ENCODE measurements at places on chromosomes 3 and 15.

GRCh38 chr3:21434310-21434709 is 316.7 kb downstream of the ZNF385D start:
- DNase-seq = no peak

DNA sequence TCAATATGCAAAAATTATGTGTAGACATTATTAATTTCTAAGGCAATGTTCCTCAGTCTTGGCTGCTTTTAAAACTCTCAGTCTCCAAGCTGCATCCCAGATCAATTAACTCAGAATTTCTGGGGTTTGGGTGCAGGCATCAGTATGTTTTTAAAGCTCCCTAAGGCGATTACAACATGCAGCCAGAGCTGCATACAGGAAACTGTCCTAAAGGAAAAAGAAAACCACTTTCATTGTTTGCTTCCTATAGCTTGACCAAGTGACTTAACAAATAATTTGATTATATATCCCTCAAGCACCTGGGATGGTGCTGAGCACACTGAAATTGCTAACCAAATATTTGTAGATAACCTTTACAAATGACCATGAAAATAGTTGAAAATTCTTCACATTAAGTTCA is 194.7 kb downstream of the DTWD1 start:
- DNase-seq = no peak

GRCh38 chr15:59349680-59350420 is 22.8 kb downstream of the MYO1E start:
- no peak for DNase-seq

- DNase-seq = no peak
These were observed 26.0 kb downstream of the TARS3 start for GRCh38 chr15:101698314-101698713.

- no peak for DNase-seq
These were observed 64.4 kb downstream of the CCDC54 start for GRCh38 chr3:107441617-107442016.

DNA sequence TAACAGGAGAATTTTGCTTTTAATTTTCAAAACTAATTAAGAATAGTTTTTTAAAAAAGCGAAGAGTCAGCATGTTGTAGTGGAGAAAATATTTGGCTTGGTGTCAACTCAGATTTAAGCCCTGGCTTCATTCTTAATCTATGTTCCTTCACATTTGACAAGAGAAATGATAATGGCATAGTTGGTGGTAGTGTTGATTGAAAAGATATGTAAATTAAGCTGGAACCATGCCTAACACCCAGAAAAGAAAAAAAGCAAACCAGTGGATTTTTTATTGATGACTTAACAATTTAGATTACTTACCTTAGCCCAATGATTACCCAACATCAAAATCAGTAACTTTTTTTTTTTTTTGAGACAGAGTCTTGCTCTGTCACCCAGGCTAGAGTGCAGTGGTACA is 27.4 kb downstream of the TCAIM start:
- no peak for DNase-seq

DNA sequence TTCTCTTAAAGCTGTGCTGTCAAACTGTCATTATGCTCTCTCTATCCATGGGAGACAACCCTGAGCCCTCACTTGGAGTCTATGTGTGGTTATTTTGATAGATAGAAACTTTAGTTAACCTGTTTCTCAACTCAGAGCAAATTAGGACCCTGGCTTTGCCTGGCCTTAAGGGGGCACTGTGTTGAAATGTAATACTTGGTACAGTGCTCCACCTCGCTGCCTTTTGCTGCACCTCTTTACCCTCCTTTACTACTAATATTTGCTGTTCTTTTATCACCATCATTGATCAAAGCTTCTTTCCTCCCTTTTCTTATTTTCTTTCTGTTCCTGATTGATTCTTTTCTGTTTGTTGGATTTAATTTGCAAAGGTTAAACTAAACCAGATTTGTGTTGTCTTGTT is 34.3 kb downstream of the STT3B start:
- peak; percentile 49 for DNase-seq

DNA sequence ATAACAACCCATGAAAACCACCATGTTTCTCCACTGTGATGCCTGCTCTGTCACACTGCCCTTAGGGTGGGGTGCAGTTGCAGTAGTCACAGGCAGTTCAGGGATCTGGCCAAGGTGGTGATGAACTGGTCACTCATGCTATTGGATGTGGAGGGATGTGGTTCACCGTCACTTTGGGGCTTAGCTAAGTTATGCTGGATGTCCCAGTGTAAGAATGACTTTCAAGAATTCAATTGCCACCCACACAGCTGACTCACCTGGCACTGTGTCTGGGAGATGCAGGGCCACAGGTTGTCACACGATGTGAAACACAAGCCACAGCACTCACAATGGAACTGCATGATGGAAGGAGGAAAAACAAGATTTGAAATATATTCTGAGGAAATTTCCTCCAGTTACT is 146.1 kb upstream of the CTNNB1 start:
- no peak for DNase-seq

DNA sequence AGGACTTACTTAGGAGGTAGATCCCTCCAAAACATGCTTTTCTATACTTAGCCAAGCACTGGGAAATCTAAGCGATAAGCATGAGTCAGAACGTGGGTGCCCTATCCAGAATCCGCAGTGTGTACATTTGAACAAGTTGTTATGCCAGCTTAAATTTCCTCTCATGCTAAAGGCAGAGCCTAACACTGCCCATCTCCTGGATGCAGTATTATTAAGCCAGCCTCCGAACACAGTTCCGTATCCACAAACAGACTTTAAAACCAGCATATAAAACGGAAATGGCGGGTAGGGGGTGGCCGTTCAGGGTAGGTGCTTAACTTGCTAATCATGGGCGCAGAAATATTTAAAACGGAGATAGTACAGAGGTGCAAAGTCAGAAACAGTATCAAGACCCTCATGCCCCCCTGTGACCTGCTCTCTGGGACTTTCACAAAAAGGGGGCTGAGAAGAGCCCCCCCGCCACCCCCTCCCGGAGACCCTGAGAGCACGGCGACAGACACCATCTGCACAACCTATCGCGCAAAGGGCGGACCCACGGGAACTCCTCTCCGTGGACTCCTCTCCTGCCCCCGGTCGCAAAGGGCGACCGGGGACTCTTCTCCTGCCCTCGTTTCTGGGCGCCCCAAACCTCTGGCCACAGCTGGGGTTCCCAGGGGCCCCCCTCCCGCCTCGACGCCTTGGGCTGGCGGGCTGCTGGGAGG is 889 bp upstream of the LRRIQ4 start:
- DNase-seq = no peak

GRCh38 chr3:53287131-53287629 is 31.4 kb upstream of the TKT start:
- no peak for DNase-seq

GRCh38 chr3:15899388-15899787 is 101.6 kb upstream of the ANKRD28 start:
- DNase-seq = no peak

DNA sequence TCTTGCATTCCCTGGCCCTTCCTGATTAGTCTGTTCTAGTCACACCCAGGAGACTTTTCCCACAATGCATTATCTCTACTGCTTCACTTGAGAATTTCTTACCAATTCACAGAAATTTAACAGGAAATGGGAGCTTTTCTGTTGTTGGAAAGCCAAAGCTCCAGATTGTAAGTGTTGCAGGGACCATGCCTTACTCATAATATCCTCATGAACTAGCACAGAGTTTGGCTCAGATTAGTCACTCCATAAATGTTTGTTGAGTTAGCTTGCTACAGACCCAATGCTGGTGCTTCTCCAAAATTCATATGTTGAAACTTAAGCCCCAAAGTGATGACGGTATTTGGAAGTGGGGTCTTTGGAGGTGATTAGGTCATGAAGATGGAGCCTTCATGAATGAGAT is 232.6 kb downstream of the GAP43 start:
- no peak for DNase-seq

DNA sequence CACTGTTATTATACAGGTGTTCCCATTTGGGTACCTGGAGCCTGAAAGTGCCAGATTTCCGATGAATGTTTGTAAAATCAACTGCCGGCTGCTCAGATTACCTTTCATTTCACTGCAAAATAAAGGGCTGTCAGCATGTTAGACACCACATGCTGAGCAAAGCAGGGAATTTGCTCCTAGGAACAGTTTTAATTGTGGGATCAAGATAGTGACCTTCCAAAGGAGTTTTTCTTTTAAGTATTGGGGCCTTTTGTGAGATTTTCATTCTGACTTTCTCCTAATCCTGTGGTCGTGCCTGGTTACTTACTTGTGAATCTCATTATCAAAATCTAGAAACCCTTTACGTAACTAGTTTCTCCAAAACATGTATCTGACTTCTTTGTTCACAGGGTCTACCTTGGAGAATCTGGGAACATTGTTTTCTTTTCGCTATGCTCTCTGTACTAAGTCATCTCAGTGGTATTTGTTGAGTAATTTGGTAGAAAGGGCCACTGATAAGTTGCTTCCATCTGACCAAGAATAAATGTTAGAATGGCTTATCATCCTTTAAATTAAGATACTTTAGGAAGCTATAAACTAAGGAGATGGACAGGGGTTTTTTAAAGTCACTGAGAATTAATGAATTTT is 40.8 kb upstream of the LRTM1 start:
- DNase-seq = no peak

GRCh38 chr3:127736801-127737539 is 64.2 kb downstream of the ABTB1 start:
- DNase-seq = no peak

GRCh38 chr3:56862352-56863062 is 60.8 kb upstream of the ARHGEF3 start:
- DNase-seq = no peak

GRCh38 chr3:171266740-171267073 is 193.5 kb downstream of the TNIK start:
- no peak for DNase-seq

DNA sequence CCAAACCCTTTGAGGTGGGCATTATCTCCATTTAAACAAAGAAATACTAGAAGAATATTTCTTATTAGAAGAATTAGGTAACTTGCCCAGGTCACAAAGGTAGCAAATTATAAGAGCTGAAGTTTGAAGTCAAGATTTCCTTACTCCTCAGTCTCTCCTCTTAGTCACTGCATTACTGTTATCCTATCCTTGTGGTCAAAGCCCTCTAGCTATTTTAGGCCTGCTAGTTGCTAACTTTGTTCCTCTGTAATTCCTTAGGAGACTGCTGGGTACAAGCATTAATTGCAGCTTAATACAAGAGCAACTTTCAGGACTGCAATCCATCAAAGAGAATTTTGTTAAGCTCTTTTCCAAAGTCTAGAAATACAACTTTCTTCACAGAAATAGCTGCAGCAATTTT is 528.2 kb downstream of the ZIC1 start:
- DNase-seq = no peak

- DNase-seq = no peak
These were observed 20.4 kb upstream of the PDCD6IP start for GRCh38 chr3:33777996-33778395.

DNA sequence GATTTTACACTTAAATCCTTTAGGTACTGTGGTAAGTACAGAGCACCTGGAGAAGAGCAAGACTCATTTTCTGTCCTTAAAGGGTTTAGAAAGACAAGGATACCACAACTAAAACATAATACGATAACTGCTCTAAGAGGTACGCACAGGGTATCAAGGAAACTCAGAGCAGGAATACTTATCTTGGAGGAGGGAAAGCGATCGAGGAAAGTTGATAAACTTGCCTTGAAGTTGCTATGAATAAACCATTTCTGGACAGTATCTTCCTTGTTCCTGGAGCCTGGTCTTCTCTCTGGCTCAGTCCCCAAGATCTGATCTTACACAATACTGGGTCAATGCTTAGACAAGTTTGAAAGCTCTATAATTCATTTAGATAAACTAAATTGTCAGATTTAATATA is 17.6 kb upstream of the GATM start:
- no peak for DNase-seq

DNA sequence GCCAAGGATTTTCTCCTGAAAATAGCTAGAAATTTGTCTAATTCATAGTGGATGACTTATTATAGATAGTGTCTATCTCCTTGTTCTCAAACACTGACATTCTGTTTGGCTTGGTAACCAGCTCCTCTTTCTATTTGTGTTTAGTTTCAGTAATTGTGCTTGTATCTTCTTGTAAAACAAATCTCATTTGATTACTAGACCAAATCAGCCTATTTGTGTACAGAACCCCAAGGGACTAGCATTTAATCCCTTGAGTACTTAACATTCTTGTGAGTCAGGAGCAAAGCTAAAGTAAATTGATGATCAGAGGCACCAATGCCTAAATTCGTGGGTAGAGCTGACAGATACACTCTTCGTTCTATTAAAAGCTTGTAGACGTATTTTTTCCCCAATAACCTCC is 306.5 kb upstream of the SLITRK3 start:
- peak; percentile 28 for DNase-seq

GRCh38 chr3:6921066-6921465 is 60.2 kb downstream of the GRM7 start:
- no peak for DNase-seq

GRCh38 chr15:52745326-52746161 is 44.6 kb downstream of the ONECUT1 start:
- DNase-seq = no peak

- no peak for DNase-seq
These were observed 40.2 kb upstream of the IDH2 start for GRCh38 chr15:90142216-90143165.

DNA sequence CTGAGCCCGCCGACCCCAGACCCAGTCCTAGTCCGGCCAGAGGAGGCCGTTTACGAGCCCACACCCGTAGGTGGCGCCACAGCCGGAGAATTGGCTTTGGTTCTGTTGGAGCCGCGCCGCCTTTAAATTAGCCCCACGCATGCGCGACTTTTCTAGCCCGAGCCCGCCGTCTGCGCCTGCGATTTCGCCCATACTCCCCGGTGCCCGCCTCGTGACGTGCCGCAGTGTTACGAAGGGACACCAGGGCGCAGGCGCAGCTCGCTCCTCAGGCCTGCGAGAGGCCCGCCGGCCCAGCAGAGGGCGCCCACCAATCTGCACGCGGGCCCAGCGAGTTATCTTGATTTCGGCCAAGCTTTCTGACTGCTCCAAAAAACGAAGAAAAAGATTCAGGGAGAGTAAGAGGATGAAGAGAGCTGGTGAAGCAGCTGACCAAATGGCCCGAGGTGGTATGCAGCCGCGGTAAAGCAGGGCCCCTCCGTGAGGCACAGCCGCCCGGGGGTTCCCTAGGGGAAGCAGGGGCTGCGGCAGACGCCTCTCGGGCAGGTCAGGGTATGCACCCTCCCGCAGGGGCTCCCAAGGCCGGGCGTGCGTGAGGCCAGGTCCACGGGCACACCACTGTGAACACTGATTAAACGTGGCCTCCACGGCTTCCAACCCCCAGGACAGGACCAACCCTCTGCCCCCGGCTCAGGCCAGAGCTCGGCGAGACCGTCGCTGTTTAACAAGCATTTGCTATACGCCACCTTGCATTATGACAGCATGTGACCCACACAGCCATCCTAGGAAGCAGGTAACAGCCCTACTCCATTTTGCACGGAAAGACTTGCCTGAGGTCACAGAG is 32.8 kb downstream of the RPN1 start:
- peak; percentile 100 for DNase-seq

GRCh38 chr3:117441851-117442250 is 732.3 kb downstream of the TUSC7 start:
- DNase-seq = no peak

- peak; percentile 4 for DNase-seq
These were observed 4.9 kb upstream of the KY start for GRCh38 chr3:134655706-134656105.

GRCh38 chr15:38699633-38700230 is 135.1 kb upstream of the RASGRP1 start:
- DNase-seq = peak; percentile 68

Data from D341Med (cell line).